Hematopoietic multipotent progenitor cell treated with erythropoietin and hydrocortisone succinate and interleukin-3 and kit ligand, for 17 days (in vitro differentiated cells): ENCODE measurements at places on chromosomes 5 and 9.

DNA sequence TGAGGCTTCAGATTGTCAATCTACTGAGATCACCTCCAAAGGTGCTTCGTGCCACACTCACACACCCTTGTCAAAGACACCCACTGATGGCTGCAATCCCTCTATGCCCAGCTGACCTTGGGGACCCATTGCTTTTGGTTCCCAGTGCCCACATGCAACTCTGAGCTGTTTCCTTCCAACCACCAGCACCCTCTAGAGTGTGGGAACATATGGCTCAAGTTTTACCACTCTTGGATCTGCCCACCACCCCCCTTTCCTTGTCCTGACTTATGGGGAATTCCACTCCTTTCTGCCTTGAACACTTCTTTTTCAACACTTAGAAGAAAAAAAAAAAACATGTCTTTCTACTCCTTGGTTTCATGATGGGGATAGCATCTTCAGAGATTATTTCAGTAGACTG lies 360.2 kb downstream of the ENC1 start:
- DNase-seq: no peak

- no peak for DNase-seq
These were observed 27.7 kb downstream of the LHX6 start for GRCh38 chr9:122200960-122201595.

DNA sequence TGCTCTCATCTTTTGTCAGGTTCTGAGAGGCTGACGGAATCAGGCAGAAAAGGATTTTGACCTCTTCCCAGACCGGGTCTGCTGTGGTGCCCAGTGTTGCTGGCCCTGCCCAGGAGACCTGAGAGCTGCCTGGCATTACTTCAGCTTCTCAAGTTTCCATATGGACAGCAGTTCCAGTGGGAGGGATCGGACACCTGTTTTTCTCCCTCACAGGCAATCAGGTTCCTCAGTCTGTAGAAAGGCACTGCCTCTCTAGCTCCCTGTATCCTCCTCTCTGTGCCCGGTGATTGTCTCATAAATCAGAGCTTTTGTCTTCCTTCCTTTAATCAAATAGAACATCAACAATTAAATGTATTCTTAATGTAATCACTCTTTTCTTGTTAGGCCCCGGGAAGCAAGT lies 198.7 kb downstream of the SEMA6A start:
- DNase-seq: no peak

DNA sequence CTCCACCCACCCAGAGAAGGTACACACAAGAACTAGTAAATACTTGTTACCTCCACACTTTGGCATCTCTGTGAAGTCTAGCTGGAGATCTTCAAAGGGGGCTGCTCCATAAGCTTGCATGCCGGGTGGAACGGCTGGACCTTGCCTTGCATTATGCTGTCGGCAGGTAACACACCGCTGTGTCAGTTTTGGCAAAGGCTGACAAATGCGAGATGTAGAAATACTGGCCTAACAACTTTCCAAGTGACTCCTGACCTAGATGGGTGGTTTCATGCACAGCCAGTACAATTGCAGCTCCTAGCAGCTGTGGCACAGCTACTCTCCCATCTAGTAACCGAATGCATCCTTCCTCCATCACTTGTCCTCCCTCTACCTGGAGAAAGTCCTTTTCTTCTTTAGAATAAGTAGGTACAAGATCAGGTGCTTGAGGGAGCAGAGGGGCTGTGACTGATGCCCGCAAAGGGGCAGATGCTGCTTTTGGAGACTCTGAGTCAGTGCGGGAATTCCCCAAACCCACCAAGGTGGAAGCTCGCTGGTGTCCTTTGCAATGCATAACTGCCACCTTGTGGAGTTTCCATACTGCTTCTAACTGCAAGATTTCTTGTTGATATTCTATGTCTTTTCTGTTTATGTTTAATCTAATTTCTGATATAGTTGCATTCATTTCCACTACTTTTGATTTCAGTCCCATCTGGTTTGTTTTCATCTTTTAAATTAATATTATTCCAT lies 78.4 kb downstream of the TMEM161B start:
- DNase-seq: no peak

GRCh38 chr5:83512061-83512745 lies 40.7 kb downstream of the VCAN start:
- no peak for DNase-seq

DNA sequence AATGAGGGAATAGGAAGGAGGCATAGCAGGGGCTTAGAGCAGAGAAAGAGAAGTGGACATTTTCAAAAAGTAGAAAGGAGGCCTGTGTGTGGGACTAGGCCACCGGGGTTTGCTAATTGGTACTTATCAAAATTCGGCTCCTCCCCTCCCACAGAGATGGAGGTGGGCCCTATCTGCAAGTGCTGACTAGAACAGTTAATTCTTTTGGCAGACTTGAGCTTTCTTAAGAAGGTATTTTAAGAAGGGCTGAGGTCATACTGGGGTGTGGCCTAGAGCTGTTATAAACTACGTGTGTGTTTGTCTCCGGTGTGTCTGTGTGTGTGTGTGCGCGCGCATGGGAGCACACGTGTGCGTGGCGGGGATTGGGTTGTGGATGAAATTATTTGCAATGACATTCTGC lies 1086.5 kb downstream of the EFNA5 start:
- no peak for DNase-seq

- no peak for DNase-seq
These were observed 358.7 kb upstream of the KLF4 start for GRCh38 chr9:107847978-107848964.

DNA sequence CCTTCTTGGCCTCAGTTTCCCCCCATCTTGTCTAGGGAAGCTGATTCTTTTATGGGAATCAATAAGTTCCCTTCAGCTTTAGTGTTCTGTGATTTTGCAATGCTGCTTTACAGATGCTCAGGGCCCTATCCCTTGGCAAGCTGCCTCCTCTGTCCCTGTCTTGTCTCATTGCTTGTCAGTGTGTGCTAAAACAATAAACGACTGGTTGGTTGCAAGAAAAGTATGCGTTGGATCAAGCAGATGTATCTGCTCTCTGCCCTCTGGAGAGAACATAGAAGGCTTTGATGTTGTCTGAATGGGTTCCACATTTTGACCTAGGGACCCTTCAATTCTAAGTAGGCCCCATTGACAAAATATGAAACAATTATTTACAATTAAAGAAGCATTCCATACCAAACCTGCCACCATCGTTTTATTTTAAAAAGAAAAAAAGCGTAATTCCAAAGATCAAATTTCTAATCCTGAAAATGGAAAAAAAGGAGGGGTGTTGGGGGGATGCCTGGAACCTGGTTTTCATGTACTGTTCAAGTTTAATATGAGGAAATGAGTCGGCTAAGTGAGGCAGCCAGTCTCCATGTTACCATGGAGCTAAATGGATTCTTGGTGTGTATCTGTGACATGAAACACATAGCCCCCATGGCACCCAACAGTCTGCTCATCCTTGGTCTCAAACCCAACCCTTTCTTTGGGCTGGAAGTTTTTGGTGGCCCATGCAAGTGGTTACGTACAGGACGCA lies 31.2 kb upstream of the TARS1 start:
- no peak for DNase-seq

- DNase-seq: no peak
These were observed 16.9 kb upstream of the RNF183 start for GRCh38 chr9:113320051-113320450.

DNA sequence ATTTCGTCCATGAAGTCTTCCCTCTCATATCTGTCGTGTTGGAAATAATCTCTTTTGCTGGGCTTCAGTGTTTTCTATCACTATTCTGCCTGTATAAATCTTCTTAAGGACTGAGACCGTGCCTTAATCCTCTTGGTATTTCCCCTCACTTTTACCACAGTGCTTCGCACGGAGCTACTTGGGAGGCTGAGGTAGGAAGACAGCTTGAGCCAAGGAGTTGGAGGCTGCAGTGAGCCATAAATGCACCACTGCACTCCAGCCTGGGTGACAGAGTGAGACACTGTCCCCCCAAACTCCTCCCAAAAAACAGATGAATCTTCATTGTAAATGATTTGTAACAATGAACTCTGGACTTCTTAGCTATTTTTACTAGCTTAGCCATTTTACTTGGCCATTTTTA lies 57.8 kb downstream of the PHAX start:
- DNase-seq: no peak

DNA sequence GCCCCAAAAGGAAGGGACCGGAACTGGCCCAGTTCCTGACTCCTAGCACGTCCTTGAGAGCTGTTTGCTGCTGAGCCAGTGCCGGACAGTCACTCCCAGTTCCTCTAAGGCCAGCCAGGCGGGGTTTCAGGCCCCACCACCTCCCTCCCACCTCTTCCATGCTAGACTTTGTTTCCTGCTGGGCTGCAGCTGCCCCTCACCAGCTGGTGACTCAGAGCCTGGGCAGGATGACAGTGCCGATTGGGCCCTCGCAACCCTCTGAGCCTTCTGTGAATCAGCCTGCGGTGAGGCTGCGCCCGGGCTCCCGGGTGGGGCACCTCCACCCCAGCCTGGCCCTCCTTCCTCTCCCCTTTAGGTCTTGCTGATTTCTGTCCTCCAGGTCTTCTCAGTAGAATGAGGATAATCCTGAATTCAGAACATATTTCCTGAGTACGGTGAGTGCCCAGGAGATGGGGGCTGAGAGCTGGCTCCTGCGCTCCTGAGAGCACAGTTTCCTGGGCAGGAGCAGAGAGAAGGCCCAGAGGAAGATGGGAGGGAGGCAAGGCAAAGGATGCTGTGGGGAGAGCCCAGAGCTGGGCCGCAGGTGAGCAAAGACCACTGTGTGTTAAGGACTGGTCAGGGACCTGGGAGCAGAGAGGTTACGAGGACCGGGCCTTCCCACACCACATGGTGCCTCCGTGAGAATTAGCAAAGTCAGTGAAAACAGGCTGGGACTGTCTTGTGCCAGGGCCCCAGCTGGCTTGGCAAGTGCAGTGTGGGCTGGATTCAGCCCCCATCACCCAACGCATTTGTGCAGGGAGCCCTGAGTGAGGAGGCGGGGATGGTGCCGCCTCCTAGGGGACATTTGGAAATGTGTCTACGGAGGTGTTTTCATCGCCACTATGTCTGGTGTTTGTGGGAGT lies 32.9 kb upstream of the STXBP1 start:
- peak; percentile 63 for DNase-seq

GRCh38 chr5:12354686-12355085 lies 450.4 kb upstream of the CTNND2 start:
- no peak for DNase-seq

- peak; percentile 78 for DNase-seq
These were observed 6.9 kb downstream of the NOL6 start for GRCh38 chr9:33466565-33467495.

GRCh38 chr9:135344915-135345500 lies 134.6 kb upstream of the PPP1R26 start:
- no peak for DNase-seq

GRCh38 chr9:93659044-93659836 lies 82.9 kb downstream of the PHF2 start:
- DNase-seq: no peak

GRCh38 chr5:1315018-1315708 lies 20.3 kb upstream of the TERT start:
- no peak for DNase-seq

GRCh38 chr5:176152191-176152929 lies 85.9 kb upstream of the SIMC1 start:
- no peak for DNase-seq

DNA sequence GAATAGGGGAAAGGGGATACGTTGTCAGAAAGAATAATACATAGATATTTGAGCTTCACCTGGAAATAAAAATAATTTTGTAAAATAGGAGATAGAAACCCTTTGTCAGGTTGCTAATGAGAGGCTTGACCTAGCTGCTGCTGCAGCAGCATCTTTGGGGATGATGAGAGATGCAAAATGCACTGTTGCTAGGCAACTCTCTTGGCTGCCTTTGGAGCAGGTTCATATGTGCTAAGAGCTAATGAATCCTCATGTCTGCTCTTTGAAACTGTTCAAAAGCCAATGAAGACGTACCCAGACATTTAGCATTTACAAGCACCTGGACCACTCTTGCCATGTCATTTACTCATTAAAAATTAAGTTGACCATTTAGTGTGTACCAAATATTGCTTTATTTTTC lies 121.7 kb downstream of the FOCAD start:
- DNase-seq: no peak

GRCh38 chr9:89933578-89933977 lies 328.8 kb downstream of the GADD45G start:
- DNase-seq: no peak

GRCh38 chr9:79617395-79617794 lies 45.6 kb downstream of the TLE4 start:
- no peak for DNase-seq

DNA sequence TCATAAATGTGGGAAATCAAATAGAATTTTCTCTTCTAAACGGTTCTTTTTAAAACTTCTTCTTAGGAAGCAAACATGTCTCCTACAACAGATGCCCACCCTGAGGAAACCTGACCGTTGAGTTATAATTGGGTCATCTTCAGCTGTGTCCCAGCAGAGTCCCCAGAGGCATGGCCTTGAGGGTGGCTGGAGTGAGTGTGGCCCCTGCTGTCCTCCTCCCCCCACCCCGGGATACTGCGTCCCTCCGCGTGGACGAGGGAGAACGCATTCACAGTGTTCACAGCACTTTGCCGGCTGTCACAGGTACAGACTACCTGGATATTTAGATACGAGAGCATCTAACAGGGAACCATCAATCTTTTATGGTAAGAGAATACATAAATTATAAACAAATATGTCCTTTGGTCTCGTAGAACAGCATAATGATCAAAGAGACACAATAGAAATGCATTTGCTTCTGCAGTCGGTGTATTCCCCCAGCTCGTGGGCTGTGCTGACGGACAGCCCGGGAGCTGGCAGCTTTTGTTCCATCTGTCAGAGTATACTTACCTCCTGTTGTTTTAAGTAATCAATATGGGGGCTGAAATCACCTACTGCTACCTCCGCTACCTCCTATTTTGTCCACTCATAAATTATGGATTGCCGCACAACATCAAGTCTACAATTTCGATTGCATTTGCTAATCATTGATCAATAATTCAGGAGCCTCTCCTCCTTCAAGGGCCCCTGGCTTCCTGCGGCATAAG lies 214.7 kb downstream of the IRX2 start:
- DNase-seq: no peak

DNA sequence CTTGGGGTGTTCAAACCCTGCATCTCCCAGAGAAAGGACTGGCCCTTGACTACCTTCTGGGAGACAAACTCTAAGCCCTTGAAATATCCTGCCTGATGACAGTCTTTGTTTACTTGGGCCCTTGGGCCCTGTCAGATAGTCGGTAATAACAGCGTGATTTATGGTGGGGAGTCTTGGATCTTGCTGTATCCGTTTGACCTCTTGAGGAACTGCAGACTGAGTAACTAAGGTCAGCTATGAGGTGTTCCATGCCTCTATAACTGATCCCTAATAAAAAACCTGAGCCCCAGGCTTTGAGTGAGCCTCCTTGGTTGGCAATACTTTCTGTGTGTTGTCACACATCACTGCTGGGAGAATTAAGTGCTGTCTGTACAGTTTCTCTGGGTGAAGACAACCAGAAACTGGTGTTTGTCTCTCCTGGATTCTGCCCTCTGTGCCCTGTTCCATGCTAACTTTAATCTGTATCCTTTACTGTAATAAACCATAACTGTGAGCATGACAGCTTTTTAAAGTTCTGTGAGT lies 56.2 kb upstream of the ANKRD33B start:
- DNase-seq: no peak

- no peak for DNase-seq
These were observed 513.7 kb downstream of the EBF1 start for GRCh38 chr5:158586054-158586453.

GRCh38 chr5:133830911-133831310 lies 137.5 kb downstream of the C5orf15 start:
- no peak for DNase-seq
